ENCODE measurements at places on chromosomes 6 and 20. TPM values are rescaled to one million over a fixed set of nuclear protein-coding genes. Genes with fewer than 3 reads are reported as not detected.

The PBOV1 gene
- total RNA-seq: not detected

The SLC32A1 gene
- not detected for total RNA-seq

The TGM3 gene
- not detected for total RNA-seq

- no peak for DNase-seq
Observed at GRCh38 chr6:6377621-6378020, 57.2 kb upstream of the F13A1 start.

DNA sequence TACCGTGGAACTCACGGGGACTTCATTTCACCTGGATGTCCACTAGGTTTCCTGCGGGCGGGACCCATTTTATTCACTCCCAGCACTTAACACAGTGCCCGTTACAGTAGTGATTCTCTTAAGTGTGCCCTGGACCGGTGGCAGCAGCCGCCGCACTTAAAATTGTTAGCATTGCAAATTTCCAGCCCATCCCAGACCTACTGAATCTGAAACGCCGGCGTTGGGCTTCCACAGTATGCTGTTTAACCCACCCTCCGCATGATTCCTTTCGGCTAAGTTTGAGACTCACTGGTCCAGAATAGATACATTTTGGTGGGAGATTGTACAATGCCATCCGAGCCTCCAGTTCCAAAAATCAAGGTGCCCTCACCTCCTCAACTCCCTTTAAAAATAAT lies 967 bp downstream of the SMPDL3A start:
- peak; percentile 30 for DNase-seq
